Natural killer cell treated with Interleukin-12 subunit alpha and Interleukin-12 subunit beta and Interleukin-15 and Interleukin-18, amount 100 ng/mL, for 72 hours (primary cell): ENCODE measurements at places on chromosomes 4 and X.

GRCh38 chr4:128527946-128528576 is 240.4 kb upstream of the PGRMC2 start:
- no peak for DNase-seq

GRCh38 chr4:140297221-140297570 is 76.2 kb upstream of the SCOC start:
- DNase-seq = no peak

DNA sequence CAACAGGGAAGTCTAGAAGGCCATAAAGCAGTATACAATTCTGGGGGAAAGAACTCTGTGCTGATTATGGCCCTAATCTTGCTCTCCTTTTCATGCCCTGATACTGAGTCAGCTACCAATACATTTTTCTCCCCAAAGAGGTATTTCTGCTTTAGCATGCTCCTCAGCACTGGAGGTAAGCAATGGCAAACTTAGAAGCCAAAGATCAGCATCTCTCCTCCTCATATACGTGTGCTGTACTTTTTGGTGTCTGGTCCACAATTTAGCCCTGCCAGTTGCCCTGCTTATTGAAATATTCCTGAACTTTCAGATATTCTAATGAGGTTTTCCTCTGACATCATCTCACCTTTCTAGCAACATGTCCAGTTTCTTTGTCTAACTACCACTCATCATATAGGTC is 226.2 kb downstream of the FSTL5 start:
- no peak for DNase-seq

GRCh38 chr4:52959541-52959940 is 97.4 kb downstream of the RASL11B start:
- no peak for DNase-seq

DNA sequence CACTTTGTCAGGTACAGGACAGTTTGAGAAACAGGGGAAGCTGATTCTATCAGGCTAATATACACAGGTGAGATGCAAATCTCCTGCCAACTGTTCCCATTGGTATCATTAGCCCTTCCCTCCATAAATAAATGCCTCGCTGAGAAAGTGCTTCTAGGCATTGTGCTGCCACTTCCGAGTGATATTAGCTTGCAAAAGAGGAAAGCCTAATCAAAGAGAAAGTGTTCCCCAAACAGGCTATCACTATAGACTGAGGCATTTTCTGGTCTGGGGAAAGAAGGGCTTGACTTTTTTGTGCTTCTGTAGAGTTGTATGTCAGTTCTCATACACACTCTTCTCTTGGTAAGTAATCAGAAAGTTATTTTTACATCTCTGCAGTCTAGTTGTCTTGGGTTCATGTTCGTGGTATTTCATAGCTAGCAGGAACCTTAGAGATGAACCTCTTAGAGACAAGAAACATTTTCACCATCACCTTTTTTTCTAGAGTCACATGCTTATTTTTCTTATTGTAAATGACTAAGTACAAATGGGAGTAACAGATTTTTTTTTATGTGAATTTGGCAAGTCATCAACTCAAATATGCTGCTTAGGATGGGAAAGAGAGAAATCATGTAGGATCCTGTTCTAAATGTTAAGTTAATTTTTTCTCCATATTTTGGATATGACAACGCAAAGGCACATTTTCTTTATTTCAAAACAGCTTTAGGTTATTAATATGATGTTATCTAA is 1009.8 kb downstream of the ADGRL3 start:
- DNase-seq = no peak

DNA sequence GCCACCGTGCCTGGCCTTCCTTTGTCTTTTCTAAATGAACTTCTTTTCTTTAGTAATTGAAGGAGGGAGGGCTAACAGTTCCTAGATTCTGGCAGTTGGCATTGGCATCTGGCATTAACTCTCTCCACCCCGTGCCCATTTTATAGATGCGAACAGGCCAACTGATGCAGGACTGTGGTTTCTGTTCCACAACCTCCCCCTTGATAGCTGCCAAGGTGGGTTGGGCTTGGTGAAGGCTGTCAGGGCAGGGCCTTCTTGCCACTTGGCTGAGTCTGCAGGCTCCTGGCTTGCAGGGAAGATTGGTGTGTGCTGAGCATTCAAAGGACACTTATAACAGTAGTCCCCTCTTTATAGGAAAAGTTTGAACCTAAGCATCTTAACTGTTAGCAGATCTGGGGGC is 4.3 kb downstream of the SOWAHD start:
- DNase-seq = no peak

- no peak for DNase-seq
These were observed 65.9 kb downstream of the AMOT start for GRCh38 chrX:112774651-112775293.

DNA sequence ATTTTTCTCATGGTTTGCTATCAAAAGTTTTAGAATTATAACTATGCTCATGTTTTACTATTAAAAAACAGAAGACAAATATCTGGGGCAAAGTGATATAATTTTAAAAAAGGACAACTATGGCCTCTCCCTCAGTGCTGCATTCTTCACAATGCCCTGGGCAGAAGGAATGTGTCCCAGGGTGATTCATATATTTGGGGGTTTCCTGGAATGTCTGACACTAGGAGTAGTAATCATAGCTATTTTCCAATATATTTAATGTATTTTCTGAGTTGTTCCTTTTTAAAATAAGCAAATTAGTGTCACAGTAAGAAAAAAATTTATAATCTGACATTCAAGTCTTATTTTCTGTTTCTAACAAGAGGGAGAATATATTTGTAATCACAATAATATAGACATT is 281.7 kb downstream of the UNC5C start:
- DNase-seq = no peak

DNA sequence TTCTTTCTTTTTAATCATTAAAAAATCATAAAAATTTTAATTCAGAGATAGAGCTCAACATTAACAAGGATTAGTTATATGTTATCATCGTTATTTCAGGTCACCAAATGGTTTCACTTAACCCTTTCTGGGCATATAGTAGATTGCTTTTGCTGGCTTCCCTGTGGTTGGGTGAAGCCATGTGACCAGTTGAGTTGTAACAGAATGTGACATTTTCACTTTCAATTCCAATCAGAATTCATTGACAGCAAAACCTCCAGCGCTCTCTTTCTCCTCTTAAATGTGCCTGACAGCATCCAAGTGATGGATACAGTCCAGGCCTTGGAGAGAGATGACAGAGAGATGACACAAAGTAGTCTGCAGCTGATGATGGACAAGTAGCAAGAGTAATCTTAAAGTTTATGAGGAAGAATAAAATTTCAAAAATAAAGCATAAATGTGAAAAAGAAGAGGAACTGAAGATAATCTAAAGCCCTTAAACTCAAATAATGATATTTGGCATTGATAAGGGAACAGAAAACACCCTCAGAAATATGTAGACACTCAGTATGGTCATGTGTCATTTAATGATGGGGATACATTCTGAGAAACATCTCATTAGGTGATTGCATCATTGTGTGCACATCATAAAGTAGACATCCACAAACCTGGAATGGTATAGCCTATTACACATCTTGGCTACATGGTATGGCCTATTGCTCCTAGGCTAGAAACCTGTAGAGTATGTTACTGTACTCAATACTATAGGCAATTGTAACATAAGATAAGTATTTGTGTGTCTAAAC is 92.3 kb upstream of the QRFPR start:
- no peak for DNase-seq
